ENCODE measurements at places on chromosomes 5 and 9.

DNA sequence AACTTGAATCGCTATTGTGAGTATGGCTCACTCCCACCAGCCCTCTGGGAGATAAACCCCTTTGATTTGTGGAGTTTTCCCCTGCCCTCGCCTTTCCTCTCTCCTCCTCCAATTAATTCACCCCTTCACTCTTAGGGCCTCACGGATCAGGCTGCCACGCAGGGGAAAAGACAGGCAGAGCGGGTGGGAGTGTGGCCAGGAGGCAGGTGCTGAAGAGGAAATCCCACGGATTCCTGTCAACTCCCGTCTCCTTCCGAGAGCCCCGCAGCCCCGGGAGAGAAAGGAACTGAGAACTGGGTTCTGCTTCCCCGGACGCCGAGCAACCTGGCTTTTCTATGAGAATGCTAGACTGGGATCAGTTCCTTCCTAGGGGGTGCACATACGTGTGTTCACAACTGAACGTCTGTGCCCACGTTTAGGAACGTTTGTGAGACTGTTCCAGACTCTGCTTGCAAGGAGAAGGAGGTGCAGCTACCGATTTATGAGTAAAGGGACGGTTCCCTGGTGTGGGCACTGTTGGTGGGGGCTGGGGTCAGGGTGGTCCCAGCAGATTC lies 314.5 kb upstream of the TLE4 start:
- no peak for DNase-seq

DNA sequence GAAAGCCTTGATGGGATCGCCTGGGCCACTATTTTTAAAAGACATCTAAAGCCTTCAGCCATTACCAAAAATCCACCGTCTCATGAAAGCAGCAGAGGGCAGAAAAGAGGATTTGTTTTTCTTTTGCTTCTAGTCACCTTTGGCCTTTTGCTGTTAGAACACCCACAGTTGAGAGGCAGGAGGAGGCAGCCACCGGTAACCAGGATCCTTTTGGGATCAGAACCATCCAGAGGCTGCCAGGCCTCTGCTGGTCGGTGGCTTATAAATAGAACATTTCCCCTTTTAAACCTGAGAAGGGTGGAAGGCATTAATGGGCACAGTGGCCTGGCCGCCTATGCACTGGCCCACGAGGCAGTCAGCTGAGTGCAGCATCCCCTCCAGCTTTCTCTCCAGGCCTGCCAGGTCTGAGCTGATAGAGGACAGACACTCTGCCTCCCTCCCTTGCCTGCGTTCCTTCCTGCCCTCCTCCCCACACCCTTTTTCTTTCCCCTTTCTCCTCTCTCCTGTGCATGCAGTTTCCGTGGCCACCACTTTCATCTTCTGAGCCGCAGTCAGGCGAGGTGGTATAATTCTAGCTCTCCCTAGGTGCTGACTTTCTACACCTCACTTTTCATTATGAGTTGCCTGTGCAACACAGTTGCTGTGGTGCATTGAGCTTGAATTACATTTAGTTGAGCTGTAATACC lies 253.4 kb downstream of the ARHGAP26 start:
- no peak for DNase-seq

- DNase-seq: no peak
Observed at GRCh38 chr5:64861281-64861680, 92.6 kb downstream of the CWC27 start.

DNA sequence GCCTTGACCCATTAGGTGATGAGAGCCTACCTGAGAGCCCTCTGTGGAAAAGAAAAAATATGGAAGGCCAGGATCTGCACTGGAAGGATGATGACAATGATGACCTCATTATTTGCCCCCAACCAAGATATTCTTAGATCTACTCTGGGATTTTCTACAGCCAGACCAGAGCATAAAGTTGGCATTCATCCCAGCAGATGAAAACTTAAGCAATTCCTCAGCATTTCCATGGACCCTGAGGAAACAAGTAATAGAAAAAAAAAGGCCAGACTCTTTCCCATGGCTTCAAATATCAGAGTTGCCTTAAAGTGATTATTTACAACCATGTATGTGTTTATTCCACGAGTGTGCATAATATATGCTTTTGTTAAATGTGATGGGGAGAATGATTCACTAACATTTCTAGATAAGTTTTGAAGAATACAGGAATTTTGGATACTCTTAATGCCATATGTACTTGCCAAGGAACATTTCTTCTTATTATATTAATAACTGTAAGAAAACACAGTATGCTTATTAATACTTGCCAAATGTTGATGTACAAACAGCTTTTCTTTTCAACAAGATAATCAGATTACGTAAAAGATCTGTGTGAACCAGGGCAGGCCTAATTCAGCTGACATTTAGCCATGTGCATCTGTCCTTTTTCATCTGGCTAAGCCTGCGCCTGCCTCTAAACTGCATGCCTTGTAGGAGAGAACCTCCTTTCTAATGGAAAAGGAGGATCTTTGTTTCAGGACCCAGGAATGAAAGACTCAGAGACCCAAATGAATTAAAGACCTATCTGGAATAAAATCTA lies 94.8 kb downstream of the ARRDC3 start:
- DNase-seq: no peak

- no peak for DNase-seq
Observed at GRCh38 chr9:88535226-88536022, 446 bp downstream of the NXNL2 start.

- DNase-seq: no peak
Observed at GRCh38 chr5:26023361-26023760, 1015.0 kb downstream of the CDH9 start.

Data from stimulated activated CD8-positive, alpha-beta memory T cell treated with anti-CD3 and anti-CD28 coated beads, Interleukin-7, amount 100 ng/mL, for 48 hours (primary cell).